Head of caudate nucleus (tissue), 42 donors: ENCODE measurements at places on chromosomes 13 and 19.

GRCh38 chr13:23753458-23753857 is 135.7 kb downstream of the MIPEP start:
- no peak for DNase-seq

- DNase-seq = peak; percentile 53
Observed at GRCh38 chr13:40789275-40790153, at the start of gene SLC25A15. Gene SLC25A15, plus strand, starts transcription at chr13:40789611. Its CDS starts 3,616 bp downstream, at chr13:40793227.

- DNase-seq = peak; percentile 63
Observed at GRCh38 chr13:102846261-102847015, 606 bp downstream of the ERCC5 start.

DNA sequence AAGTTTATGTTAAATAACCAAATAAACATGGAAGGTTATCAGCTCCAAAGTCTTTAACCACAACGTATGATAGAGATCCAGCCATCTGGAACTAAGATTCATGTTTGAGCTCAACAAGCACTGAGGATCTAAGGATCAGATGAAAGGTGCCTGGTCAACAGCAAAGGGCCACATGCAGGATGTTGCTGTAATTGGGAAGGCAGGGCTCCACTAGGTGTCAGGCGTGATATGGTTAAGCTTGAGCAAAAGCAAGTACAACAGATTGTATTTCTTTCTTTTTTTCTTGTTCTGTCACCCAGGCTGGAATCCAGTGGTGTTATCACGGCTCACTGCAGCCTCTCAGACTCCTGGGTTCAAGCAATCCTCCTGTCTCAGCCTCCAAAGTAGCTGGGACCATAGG is 12.0 kb downstream of the EBPL start:
- DNase-seq = no peak

GRCh38 chr19:15562145-15562544 is 52.9 kb upstream of the CYP4F8 start:
- no peak for DNase-seq

- DNase-seq = peak; percentile 52
Observed at GRCh38 chr13:66689628-66690027, 540.5 kb downstream of the PCDH9 start.

DNA sequence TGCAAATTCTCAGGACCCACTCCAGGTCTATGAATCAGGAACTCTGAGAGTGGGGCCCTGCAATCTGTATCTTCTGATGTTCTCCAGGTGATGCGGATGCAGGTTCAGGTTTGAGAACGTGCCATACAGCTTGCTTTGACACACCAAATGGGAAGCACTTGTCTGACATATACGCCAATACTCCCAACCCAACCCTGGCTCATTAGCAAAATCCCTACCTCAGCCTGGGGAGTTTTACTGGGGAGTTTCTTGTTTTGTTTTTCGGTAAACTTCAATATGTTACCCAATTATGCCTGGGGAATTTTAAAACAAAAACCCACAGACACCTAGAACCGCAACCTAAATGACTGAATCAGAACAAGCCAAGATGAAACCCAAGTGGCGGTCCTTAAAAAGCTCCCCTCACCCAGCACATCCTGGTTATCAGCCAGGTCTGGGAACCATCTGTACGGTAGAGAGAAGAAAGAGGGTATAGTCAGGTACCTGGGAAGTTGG is 41.2 kb downstream of the ABCC4 start:
- DNase-seq = no peak

GRCh38 chr19:54502518-54503048 is at the start of gene LAIR2:
Gene LAIR2, plus strand, starts transcription at chr19:54502831. Its CDS starts 88 bp downstream, at chr19:54502919.
- DNase-seq = no peak

- no peak for DNase-seq
Observed at GRCh38 chr13:111304603-111305289, 15.7 kb upstream of the TEX29 start.

DNA sequence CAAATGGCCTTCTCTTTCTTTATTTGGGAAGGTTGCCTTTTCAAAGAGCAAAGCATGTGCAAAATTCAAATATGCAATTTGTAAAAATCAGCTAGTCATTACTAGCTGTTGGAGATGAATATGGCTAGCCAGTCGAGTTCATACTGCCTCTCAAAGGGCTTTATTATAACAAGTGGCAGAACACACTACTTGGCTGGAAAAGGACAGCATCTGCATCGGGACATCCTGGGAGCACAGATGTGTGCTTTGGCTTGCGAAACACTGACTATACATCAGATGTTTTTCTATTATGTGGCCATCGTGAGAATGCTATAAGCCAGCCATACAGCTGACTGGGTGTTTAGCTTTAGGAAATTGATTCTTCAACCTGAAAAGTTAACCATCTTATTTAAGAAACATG is 424.2 kb downstream of the KCTD12 start:
- no peak for DNase-seq

DNA sequence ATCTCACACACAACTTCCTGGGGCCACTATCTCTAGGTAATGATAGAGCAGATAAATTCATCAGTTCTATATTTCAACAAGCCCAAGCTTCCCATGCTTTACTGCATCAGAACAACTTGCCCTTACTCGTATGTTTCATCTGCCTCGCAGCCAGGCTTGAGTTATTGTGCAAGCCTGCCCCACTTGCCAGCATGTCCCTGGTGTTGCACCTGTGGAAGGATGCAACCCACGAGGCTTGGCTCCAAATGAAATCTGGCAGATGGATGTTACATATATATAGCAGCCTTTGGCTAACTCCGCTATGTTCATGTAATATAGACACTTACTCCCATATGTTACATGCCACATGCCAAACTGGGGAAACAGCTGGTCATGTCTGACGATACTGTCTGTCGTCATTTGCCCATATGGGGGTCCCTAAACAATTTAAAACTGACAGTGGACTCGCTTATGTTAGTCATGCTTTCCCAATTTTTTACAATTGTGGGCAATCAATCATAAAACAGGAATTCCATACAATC is 6.2 kb downstream of the ERVK3-1 start:
- DNase-seq = no peak

GRCh38 chr13:112592647-112593046 is 4.7 kb upstream of the TUBGCP3 start:
- DNase-seq = no peak

DNA sequence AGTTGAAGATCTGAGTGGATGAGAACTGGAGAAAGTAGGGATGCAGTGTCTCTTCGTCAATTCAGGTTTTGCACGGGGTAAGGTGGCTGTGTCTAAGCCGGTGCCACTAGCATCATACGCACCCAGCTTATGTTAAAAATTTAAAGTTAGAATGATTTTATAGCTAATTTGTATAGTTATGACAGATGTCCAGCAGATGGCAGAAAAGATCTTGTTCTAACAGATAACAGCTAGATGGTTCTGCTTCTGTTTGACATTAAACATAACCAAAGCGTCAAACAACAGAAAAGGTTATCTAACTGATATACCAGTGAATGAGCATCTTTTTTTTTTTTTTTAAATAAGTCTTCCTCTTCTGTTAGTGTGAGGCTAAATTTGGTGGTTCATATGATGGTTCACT is 18.8 kb upstream of the EDDM13 start:
- DNase-seq = peak; percentile 40

GRCh38 chr19:1473085-1473851 is 5.7 kb downstream of the C19orf25 start:
- no peak for DNase-seq

DNA sequence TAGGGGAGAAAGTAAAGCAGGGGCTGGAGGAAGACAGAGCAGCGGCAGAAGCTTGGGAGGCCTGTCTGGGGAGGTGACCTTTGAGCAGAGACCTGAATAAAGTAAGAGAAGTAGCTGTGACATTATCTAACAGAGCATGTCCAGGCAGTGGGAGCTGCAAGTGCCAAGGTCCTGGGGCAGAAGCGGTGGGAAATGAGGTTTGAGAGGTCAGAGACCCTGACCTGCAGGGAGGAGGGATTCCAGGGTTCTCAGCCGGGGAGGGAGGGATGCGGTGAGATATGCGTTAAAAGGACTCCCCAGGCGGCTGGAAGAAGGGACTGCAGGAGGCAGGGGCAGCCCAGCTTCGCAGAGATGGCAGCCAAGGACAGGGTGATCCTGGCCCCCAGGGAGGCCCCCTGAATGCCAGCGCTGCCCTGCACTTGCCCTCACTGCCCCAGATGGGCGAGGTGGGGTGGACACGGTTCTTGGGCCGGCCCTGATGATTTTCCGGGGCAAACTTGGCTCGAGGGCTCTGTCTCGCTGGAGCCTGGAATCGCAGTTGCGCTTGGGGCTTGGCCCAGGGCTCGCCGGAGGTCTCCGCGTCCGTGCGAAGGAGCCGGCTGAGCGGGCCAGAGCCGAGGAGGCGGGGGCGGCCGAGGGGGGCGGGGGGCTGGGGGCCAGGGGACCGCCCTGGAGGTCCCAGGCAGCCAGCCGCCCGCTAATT is 3.2 kb downstream of the CRLF1 start:
- DNase-seq = no peak

DNA sequence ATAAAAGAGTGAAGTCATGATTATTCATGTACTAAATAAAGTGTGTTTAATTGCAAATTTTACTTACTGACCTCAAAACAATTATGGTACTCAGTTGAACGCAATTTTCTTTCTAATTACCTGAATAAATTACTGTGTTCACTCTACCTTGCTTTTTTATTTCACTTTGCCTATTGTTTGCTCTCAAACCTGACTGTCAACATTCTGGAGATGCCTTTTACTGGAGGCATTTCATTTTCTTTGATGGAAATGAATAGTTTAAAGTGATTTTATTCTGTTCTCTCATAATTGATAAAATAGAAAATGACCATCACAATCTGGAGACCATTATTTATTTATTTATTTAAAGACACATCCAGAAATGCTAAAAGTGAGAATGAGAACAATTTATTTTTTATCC is 811.5 kb upstream of the ATXN8OS start:
- DNase-seq = no peak

GRCh38 chr19:49418511-49418910 is 4.7 kb downstream of the PTH2 start:
- no peak for DNase-seq

- DNase-seq = no peak
Observed at GRCh38 chr19:2045501-2046045, 5.5 kb downstream of the MKNK2 start.

GRCh38 chr13:33745370-33746324 is 72.3 kb upstream of the RFC3 start:
- no peak for DNase-seq

DNA sequence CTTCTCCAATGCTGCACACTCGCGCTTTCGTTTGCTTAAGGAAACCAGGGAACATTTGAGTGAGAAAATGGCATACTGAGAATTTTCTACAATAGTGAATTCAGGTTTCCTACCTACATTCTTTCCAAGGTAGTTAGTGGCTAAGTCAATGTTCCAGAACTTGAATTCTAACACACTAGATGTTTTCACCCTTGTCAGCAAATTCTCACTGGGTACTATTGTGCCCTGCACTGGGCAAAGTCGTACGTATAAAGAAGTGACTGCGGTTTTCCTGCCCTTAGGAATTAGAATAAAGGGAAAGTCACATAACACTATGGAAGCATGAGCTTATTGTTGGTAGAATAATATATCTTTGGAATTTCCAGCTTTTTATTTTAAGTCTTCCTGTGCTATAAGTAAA is 119.2 kb upstream of the TNFSF11 start:
- no peak for DNase-seq

DNA sequence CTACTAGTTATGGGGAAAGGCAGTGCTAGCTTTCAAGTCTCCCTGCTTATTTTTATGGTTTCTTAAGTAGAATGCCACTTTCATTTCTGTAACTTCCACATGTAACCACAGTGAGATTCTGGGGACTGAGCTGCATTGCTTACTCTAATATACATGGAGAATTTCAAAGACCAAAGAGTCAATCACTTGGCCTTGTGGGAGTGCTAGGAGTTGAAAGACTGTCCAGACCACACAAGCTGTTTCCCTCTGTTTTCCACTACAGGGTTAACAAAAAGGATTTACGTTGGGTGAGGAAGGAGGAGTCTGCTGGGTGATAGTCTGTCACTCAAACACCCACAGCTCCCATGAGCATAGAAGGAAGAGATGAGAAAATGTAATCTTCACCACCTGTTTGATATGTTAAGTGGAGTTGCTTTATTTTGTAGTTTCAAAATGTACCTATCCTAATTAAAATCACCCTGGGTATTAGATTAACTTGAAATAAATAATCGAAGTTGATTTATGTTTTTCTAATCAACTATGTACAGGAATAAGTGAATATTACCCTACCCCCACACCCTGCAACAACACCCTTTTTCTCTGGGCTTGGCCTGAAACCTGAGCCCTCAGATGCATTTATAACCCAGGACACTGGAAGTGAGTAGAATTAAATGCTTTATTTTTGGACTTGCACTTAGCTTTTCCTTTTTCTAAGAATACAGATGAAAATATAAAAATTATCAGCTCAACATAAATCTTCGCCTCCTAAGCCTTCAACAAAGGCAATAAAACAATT is 225.8 kb upstream of the SLC10A2 start:
- DNase-seq = no peak

GRCh38 chr13:21670883-21671619 is at the start of gene FGF9:
Gene FGF9, plus strand, starts transcription at chr13:21671073. Its CDS starts 840 bp downstream, at chr13:21671913.
- DNase-seq = peak; percentile 80

GRCh38 chr13:106573868-106574267 is 5.9 kb upstream of the ARGLU1 start:
- no peak for DNase-seq

DNA sequence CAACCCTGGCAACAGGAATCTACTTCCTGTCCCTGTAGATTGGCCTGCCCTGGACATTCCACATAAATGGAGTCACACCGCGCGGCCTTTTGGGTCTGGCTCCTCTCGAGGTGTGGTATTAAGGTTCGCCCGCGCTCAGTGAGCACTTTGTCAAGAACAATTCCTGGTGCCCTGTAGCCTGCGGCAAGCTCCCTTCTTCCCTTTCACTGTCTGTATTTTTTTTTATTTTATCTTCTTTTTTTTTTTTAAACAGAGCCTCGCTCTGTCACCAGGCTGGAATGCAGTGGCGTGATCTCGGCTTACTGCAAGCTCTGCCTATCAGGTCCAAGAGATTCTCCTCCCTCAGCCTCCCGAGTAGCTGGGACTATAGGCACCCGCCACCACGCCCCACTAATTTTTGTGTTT is 28.3 kb downstream of the PEX11G start:
- DNase-seq = no peak

GRCh38 chr13:43129511-43130110 is 106.2 kb downstream of the DNAJC15 start:
- DNase-seq = no peak
